ENCODE measurements at places on chromosomes 1 and 21.

GRCh38 chr1:205783433-205783795 is 8.1 kb upstream of the RAB29 start:
- no peak for DNase-seq

DNA sequence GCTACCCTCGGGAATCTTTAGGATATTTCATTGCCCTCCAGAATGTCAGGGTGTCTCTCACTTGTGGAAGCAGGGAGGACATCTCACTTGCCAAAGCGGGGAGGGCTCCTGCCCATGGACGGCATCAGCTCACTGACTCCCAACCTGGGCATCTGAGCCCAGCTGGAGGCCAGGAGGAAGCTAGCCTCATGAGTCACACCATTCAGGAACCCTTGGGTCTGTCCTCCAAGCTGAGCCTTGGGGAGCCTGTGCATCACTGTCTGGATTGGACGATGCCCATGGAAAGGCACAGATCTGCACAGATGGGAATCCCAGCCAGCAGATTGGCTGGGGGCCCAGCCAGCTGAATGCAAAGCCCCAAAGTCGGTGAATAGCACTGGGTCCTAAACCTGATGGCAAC is 25.2 kb downstream of the WNT3A start:
- no peak for DNase-seq

GRCh38 chr1:41526956-41527561 is 42.6 kb upstream of the EDN2 start:
- no peak for DNase-seq

GRCh38 chr21:40631211-40631610 is 215.7 kb downstream of the DSCAM start:
- DNase-seq: no peak

DNA sequence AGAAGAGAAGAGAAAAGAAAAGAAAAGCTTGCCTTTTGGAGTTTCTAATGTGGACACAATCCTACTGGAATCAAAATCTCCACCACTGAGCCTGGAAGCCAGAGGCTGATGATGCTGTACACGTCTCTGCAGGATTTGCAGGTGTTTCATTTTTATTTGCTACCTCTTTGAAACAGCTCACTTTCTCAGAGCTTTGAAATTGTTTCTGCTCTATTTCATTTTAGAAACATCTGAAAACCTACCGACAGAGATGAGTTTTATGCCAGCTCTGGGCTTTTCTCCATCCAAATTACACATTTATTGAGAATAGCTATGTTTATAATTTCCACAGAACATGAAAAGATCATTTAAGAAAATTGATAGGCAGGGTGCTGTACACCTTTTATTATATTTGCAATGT is 46.2 kb downstream of the URB2 start:
- DNase-seq: no peak

- DNase-seq: no peak
These were observed 6.8 kb downstream of the RGS8 start for GRCh38 chr1:182677397-182678098.

DNA sequence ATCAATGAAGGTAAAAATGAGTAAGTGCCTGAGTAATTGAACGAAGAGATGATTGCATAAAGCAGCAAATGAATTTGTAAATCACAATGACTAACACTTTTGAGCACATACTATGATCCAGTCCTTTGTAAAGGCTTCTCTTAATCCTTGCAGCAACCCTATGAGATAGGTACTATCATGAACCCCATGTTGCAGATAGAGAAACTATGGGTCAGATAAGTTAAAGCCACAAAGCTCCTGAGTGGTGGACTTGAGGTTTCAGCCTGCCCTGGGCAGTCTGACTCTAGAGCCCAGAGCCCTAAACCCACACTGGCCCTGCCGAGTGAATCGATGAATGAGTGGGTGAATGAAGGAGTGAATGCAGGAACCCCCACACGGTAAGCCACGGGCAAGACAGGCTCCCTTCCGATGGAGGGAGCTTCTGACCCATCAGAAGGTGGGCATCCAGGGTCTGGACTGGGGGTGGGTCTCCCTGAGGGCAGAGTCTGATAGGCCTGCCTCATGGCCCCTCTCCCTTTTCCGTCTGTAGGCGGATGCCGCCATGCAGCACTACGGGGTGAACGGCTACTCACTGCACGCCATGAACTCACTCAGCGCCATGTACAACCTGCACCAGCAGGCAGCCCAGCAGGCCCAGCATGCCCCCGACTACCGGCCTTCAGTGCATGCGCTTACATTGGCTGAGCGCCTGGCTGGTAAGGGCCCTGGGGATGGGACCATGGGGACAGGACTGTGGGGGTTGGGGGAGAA is 17.0 kb downstream of the DMBX1 start:
- DNase-seq: no peak

GRCh38 chr21:46500224-46500861 is 41.7 kb downstream of the DIP2A start:
- DNase-seq: peak; percentile 25

GRCh38 chr1:54968551-54968950 is 11.9 kb upstream of the TMEM61 start:
- DNase-seq: no peak

- DNase-seq: no peak
These were observed 1.6 kb downstream of the PALMD start for GRCh38 chr1:99647490-99647889.

GRCh38 chr1:21457654-21458053 is 17.7 kb downstream of the NBPF3 start:
- DNase-seq: no peak

- DNase-seq: no peak
These were observed 34.8 kb downstream of the KPNA6 start for GRCh38 chr1:32142446-32143301.

DNA sequence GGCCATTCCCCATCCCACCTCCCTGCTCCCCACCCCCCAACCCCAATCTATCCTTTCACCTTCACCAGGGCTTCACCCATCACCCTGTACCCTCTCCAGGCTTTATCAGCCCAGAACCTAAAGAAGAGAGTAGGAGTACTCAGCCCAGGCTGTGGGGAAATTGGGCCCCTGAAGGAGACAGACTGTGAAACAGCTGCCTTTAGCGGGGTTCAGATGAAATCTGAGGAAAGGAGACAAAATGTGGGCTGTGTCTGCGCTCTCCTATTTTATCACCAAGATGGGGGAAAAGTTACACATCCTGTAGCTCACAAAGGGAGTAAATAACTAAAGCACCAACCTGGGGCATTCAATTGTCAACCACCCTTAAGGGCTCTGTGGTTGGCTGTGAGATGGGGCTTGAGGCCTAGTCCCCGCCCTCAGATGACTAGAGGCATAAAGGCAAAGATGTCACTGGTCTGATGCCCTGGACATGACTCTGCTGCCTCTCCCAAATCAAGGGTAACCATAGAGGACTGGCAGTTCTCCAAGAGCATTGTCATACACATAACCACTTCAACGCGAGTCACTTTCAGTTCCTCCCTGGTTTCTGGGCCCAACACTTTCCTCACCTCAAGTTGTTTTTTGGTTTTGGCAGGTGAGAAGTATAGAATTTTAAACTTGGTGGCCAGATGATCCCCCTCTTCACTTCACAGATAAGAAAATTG is 30.0 kb downstream of the SLC27A3 start:
- peak; percentile 81 for DNase-seq

DNA sequence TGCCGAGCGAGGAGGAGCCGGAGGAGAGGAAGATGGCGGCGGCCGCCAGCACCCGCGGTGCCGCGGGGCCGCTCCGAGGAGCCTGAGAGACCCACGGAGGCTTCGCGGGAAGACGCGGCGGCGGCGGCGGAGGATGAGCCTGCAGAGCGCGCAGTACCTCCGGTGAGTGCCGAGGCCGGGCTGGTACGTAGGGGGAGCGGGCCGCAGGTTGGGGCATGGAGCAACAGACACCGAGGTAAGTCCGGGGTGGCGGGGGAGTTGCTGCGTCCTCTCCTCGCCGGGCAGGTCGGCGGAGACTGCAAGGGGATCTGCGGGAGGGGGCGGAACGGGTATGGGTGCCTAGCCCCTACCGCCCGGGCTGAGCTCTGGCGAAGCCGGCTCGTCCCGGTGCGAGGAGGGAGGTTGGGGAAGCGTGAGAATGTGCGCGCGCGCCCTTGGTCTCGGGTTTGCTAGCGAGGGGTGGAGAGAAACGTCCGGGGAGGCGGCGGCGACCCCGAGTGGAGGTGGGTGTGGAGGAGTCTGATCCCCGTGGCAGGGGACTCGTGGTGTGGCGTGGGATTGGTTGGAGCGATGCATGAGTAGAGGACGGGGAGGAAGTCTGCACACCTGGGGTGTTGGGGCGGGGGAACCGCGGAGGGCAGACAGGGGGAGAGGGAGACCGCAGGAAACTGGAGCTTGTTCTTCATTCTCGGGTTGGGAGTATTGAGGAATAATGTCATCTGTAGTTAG is at the start of gene SMG7:
TSS of gene SMG7 (plus strand) at position 12 of the 729 bp plus-strand sequence. CDS start at position 134, 122 bp downstream.
- peak; percentile 48 for DNase-seq
